Right atrium auricular region (tissue), 2 donors: ENCODE measurements at places on chromosomes 2 and 18.

DNA sequence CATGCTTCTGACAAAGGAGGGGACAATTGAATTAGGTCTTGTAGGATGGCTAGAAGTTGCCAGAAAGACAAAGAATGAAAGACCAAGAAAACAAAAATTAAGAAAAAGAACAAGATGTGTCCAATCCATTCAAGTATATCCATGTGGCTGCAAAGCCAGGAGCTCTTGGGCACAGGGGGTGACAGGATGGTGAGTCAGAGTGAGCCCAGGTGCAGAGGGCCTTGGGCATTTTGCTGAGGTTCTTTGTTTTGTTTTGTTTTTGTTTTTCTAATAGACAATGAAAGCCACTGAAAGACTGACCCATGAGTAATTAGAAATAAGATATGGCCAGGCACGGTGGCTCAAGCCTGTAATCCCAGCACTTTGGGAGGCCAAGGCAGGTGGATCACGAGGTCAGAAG lies 104.6 kb upstream of the KLHL29 start:
- H3K27ac ChIP-seq: no peak overlapping the region
- DNase-seq: no peak
- H3K4me3 ChIP-seq: no peak overlapping the region

DNA sequence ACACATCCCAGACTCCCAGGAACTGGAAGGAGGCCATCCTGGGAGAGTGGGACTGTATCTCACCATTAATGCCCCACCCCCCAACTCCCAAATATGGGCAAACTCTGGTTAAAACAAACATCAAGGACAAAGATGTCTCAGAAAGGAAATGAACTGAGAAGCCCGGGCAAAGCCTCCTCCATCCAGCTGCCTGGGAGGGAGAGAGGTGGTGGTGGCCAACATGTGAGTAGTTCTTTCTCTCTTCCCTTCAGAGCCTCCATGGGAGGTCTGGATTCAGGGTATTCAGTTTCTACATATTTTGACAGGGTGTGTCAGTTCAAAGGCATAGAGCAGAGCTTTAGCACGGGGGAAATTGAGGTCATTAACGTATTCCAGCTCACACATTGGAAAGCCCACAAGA lies 57.5 kb downstream of the CXCR4 start:
- no peaks in the 10 kb centered on the region for H3K36me3 ChIP-seq
- no peak for DNase-seq
- no peaks in the 10 kb centered on the region for H3K4me1 ChIP-seq
- H3K4me3 ChIP-seq: no peak overlapping the region

- H3K4me1 ChIP-seq: no peaks in the 10 kb centered on the region
- H3K27ac ChIP-seq: no peak overlapping the region
- H3K4me3 ChIP-seq: no peak overlapping the region
- no peak for DNase-seq
- H3K36me3 ChIP-seq: no peaks in the 10 kb centered on the region
Observed at GRCh38 chr2:64338910-64339500, 115.0 kb upstream of the LGALSL start.

DNA sequence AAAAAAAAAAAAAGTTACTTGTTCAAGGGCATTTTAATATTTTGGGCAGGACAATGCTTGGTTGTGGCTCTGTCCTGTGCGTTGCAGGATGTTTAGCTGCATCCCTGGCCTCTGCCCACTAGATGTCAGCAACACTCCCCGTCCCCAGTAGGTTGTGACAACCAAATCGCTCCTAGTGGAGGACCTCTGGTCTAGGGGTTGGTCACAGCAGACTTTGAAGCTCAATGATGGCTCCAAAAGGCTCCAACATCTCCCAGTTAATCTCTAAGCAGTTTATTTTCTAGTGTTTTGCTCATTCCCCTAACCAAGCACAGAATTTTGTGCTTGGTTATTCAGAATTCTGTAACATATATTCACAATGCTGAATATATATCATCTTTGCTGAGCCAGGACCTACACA lies 67.0 kb downstream of the CHRNA1 start:
- H3K27ac ChIP-seq: no peak overlapping the region
- no peak overlapping the region for H3K4me3 ChIP-seq
- no peak for DNase-seq
- H3K36me3 ChIP-seq: no peaks in the 10 kb centered on the region
- H3K4me1 ChIP-seq: no peaks in the 10 kb centered on the region

GRCh38 chr2:27003007-27003406 lies 29.8 kb upstream of the TMEM214 start:
- H3K27me3 ChIP-seq: no peaks in the 10 kb centered on the region
- peaks cover 4% of the 10 kb centered on the region for H3K36me3 ChIP-seq
- no peak for DNase-seq
- no peaks in the 10 kb centered on the region for H3K4me1 ChIP-seq
- H3K27ac ChIP-seq: no peak overlapping the region
- no peak overlapping the region for H3K4me3 ChIP-seq

DNA sequence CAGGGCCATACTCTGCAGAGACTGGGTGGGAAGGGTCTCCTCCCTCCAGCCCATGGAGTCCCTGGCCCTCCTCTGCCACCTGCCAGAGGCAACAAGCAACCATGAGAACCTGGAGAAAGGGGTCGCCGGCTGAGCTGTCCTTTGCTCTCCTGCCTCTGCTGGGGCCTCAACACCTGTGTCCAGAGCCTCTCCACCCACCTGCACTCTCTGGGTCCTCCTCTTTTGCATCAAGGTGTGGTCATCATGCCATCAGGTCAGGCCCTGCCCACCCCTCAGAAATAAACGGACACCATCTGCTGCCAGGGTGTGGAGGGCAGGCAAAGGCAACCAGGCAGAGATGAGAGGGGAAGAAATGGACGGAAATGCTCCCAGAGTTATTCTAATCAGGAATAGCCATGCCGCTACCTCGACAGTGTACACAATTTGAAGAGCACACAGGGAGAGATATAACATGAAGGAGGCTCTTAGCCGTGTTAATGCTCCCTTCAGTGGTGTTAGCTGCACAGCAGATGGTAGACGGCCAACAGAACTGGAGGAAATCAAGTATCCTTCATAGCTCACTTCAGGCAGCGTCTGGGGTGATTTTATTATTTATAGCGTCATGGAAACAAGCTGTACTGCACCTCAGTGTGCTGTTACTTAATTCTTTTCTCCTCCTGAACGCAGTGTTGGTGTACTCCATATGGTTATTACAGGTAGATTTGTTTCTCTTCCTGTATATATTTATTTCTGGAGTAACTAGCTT lies 247.9 kb downstream of the TSN start:
- no peaks in the 10 kb centered on the region for H3K27me3 ChIP-seq
- DNase-seq: no peak
- H3K4me1 ChIP-seq: no peaks in the 10 kb centered on the region
- H3K27ac ChIP-seq: no peak overlapping the region

DNA sequence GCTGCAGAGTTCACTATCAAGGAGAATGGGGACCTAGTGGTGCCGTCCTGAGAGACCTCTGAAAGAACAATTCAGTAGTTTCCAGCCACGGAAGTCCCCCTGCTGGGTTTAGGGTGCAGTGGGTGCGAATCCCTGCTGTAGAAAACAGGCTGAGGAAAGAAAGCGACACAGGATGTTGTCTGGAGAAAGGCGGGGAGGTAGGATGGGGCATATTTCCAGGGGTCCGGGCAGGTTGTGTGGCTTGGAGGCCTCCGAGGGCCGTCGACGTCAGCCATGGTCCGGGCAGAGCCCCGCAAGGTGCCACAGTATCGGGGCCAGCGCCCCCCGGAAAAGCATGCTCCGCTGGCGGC lies 807 bp upstream of the CREB1 start:
- peak; percentile 62 for DNase-seq
- peaks cover 35% of the 10 kb centered on the region for H3K4me1 ChIP-seq
- peak overlapping the region; percentile 76 for H3K4me3 ChIP-seq
- no peaks in the 10 kb centered on the region for H3K27me3 ChIP-seq
